ENCODE measurements at places on chromosomes 12 and 14. TPM values are rescaled to one million over a fixed set of nuclear protein-coding genes. Genes with fewer than 3 reads are reported as not detected.

- DNase-seq: no peak
Measured at GRCh38 chr12:23686095-23686494, 263.4 kb downstream of the SOX5 start.

- no peak for DNase-seq
Measured at GRCh38 chr12:52293926-52294325, 2.6 kb upstream of the KRT81 start.

DNA sequence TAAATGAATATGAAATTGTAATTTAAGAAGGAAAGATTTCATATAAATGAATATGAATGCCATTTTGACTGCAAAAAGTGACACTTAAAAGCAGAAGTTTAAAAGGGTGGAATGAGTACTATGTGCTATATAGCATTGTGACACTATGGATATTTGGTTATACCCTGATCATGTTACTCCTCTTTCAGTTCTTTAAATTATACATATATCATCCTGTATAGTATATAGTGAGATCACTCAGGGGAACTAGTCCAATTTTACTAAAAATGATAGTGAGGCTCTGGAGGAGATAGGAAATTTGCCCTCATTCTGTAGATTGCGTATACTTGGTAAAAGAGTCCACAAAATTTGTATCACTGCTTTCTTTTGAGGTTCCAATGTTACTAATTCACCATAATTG lies 155.7 kb upstream of the BTG1 start:
- no peak for DNase-seq

DNA sequence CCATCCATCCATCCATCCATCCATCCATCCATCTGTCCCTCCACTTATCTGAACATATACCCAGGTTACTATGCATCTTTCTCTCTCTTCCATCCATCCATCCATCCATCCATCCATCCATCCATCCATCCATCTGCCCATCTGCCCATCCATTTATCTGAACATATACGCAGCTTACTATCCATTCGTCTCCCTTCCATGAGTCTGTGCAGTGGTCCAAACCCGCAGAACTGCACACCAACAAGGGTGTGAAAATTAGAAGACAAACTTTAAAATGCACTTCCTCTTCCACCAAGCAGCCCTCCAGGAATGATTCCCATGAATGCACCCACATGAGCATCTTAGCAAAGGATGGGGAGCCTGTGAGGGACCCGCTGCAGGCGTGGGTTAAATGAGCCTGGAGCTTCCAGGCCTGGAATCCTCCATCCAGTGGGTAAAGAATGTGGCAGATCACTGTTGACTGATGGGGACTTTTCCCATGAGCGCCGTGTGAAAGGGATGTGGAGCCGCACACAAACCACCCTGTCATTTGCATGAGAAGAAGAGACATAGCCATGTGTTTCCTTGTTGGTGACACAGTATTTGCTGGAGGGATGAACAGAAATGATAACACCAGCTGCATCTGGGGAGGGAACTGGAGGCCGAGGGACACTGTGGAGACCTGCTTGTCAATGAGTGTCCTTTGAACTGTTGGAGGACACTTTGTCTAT lies 376.6 kb downstream of the ADGRD1 start:
- no peak for DNase-seq

DNA sequence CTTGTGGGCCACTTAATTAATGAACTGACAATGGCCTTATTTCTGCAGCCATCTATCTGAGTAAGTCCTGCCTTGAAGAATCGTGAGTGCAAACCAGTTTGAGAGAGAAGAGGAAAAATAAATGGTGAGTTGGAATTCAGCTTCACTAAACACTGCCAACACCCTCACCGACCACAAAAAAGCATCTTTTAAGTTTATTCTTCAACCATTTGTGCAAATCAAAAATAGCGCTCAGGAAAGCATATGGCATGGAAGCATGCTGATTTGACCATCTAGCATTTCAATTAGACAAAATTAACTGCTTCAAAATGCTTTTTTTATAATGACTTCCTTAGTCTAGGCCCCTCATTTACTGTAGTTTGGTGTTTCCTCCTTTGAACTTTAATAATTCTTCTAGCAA lies 294.0 kb downstream of the PPFIA2 start:
- DNase-seq: no peak

ITGB7 gene
- under 0.01 TPM for total RNA-seq

DNA sequence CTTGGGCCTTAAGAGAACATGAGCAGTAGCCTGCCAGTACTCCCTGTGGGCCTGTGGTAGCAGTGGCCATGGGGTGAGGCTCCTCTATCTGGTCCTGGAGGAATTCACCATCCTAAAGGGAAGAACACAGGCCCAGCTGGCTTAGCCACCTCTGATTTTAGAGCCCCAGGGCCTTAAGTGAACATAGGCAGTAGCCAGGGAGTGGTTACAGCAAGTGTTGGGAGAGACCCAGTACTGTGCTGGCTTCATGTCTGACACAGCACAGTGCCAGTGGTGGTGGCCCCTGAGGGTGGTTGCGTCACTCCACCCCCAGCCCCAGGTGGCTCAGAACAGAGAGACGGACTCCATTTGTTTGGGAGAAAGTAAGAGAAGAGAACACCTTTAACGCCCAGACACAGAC lies 105.1 kb downstream of the TXNDC16 start:
- DNase-seq: no peak

RD3L gene
- not detected for total RNA-seq

IL31 gene
- total RNA-seq: not detected

DDX24 gene
- 92.1 TPM for total RNA-seq

- no peak for DNase-seq
Measured at GRCh38 chr12:131897276-131897675, 2.9 kb downstream of the ULK1 start.

DNA sequence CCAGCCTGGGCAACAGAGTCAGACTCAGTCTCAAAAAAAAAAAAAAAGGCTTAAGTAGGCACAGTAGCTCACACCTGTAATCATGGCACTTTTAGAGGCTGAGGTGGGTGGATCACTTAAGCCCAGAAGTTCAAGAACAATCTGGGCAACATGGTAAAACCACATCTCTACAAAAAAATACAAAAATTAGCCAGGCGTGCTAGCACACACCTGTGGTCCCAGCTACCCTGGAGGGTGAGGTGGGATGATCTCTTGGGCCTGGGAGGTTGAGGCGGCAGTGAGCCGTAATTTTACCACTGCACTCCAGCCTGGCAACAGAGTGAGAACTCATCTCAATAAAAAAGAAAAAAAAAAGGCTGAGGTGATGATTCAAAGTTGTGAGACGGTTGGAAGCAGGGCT lies 9.1 kb upstream of the RESF1 start:
- no peak for DNase-seq

DNA sequence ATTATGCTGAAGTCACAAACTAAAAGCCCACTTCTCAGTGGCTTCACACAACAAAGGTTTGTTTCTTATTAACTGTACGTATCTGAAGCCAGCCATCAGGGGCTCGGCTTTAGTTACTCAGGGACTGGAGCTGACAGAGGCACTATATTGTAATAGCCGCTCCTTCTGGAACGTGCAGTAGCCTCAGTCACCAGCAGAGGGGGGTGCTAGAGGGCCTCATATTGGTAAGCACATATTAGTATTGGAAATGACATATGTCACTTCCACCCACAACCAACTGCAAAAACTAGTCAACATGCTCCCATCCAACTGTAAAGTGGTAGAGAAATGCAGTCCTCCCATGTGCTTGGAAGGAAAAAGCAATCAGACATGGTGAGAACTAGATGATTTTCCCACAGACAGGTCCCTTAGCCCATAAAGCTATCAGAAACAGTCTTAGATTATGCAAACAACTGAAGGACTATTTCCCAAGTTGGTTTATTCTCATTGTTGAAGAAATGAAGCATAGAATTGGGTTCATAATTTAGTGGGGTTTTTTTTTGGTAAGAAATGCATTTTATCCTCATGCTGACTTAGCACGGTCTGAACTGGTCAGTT lies 183.6 kb upstream of the G2E3 start:
- DNase-seq: peak; percentile 59

HNF1A gene
- total RNA-seq: not detected

DNA sequence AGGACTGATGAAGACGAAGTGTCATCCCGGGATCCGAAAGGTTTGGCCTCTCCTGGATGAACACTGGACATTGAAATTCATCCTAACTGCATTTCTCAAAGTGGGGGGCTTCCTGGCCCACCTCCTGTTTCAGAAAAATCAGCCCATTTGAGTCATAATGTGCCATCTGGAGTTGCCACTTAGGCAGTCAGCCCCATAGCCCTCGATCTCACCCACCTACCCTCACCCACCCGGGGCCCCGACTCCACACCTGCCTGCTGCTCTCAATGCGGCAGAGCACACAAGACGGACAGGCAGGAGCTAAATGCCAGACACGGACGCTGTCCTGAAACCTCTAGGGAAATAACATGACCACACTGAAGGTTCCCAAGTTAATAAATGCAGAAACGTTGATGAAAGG lies 12.6 kb downstream of the DLK1 start:
- no peak for DNase-seq

CCDC196 gene
- total RNA-seq: not detected

DNA sequence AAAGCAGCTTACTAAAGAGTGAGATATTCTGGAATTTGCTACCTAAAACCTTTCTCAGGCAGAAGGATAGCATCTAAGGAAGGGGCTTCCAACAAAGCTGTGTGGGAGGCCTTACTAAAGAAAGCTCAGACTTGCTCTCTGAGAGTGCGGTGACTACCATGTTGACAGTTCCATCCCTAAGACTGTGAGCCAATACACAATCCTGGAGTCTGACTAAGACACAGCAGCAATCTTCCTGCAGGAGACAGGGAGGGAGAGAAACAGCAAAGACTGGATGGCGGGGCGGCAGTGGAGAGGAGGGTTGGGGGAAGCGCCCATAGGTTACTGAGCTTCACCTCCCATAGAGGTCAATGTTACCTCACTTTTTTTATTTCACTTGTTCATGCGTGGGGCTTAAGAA lies 70.9 kb downstream of the KITLG start:
- peak; percentile 50 for DNase-seq

KLRD1 gene
- total RNA-seq: under 0.01 TPM
